ENCODE measurements at places on chromosomes 5 and 9.

GRCh38 chr5:27821681-27822080, 783.3 kb upstream of the CDH9 start:
- DNase-seq = no peak

GRCh38 chr5:13325765-13326164, 618.7 kb downstream of the DNAH5 start:
- no peak for DNase-seq

GRCh38 chr5:72440207-72440638, 67.0 kb downstream of the ZNF366 start:
- no peak for DNase-seq

DNA sequence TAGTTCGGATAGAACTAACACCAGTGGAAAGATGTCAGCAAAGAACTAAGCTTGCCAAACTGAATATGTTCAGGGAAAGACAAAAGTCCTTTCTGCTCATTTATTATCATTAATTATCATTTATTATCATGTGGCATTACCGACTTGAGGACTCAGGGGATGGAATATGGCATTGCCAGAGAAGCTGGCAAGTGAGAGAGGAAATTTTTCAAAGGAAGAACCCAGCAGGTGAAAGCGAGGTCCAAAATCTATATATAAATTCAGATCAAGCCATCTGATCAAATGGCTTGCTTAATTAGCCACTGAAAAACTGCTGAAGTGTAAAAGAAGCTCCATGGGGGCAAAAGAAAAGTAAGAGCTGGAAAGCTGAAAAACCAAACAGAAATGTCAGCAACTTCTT, 1049.6 kb upstream of the SEMA6A start:
- DNase-seq = no peak

GRCh38 chr9:106913276-106913675, 50.3 kb downstream of the ZNF462 start:
- no peak for DNase-seq

DNA sequence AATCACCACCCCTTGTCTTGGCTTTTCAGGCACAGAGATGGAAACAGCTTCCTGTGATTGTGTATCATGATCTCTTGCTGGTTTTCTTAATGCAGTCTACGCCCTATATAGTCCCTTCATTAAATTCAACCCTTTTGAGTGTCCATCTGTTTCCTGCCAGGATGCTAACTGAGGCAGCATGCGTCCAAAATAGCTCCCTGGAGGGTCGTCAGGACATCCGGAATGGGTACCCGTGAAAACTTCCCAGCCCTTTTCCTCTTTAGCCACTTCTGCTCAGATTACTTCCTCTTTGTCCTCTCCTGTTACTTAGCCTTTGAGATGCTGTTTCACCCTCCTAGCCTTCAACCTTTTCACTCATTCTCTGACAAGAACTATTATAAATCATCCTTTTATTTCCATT, 79.8 kb upstream of the KLF9 start:
- no peak for DNase-seq
